ENCODE measurements at places on chromosomes 4 and X.

- DNase-seq = no peak
Measured at GRCh38 chr4:93771640-93772411, 56.7 kb upstream of the ATOH1 start.

DNA sequence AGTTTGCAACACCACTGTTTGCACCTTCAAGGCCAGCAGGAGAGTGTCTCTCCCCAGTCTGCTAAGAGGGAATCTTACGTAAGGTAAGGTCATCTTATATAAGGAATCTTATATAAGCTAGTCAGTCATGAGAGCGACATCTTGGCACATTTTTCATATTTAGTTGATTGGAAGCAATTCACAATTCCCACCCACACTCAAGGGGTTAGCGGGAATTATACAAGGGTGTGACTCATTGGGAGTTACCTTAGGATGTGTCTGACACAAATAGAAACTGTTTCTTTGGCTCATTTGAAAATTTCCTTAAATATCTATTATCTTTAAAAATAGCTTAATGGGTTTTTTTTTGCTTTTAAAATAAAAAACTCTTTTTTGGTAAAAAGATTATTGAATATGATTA, 62.1 kb upstream of the GRPR start:
- DNase-seq = no peak

- no peak for DNase-seq
Measured at GRCh38 chrX:107701493-107702121, 73.3 kb downstream of the PRPS1 start.

DNA sequence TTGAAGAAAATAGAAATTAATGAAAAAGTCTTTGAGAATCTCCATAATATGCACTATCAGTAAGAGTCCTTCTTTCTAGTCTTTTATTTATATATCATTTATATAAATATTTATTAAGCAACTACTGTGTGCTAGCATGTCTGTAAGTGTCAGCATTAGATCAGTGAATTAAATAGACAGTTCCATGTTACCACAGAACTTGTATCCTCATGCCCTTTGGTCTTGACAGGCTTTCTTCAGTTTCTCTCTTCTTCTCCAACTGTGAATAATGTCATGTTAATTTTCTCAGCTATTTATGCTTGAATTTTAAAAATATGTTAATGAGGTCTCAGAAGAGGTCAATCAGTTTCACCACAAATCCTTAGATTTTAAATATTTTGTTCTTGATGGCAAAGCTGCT, 389.6 kb upstream of the TRAM1L1 start:
- DNase-seq = no peak

DNA sequence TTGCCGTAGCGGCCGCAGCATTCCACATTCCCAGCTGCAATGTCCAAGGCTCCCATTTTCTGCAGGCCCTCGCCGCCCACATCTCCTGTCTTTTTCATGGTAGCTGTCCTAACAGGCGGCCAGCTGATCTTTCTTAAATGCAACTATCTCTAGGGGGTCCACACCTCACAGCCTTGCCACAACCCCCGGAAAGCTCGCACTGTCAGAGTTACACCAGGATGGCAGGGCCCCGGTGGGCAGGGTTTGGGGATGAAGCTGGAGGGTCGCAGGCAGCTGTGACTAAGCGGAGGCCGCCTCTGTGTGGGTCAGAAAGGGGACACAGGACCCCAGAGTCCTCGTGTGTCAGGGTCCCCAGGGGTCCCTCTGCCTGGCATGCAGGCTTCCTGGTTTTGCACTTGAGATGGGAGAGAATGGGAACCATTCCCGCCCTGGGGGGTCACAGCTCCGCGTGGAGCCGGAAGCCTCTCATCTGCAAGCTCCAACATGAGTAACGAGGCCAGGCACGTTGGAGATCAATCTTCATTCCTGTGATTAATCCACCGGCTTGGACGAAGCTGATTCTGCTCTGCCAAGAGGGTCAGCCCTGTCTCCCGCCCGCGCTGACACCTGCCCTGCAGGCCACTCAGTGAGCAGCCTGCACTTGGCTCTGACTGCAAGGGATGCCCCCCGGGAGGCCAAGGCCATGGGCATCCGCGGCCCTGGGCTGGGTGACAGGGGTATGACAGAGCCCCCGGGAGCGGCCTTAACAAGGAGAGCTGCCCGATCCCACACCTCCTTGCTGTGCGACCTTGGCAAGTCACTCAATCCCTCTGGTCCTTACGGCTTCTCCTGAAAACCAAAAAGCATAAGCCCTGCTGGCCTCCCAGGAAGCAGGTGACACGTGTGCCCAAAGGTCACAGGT, 97.9 kb downstream of the ADRA2C start:
- no peak for DNase-seq

GRCh38 chrX:150262456-150262855, 100.7 kb upstream of the MAMLD1 start:
- peak; percentile 40 for DNase-seq

- DNase-seq = no peak
Measured at GRCh38 chr4:138243369-138243768, 1.2 kb upstream of the SLC7A11 start.

DNA sequence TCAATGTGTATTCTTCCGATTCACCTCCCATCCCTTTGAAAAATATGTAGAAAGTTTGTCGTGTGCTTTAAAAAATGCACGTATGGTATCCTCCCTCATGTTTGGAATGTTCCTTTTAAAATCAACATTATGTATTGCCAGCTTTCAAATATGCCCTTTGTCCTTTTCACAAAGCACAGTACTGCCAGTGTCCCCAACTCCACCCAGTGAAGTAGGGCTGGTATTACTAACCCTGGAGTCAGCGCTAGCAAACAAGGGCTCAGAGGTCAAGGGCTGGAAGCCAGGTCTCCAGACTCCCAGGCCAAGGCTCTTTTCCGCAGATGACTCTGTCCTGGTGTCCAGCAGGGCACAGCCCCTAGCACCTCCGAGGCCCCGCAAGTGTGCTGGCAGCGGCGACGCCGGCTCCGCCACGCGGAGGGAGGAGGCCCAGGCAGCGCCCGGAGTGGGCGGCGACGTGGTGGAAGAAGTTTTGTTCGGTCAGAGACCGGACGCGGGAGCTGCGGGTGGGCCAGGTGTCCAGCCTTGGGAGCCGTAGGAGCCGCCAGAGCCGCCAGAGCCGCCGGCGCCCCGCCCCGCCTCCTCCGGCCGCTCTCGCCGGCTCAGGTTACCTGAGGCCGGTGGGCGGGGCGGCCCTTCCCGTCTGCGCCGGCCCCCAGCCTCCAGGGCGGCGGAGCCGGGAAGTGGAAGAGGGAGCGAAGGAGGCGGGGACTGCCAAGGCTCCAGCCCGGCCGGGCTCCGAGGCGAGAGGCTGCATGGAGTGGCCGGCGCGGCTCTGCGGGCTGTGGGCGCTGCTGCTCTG, at the start of gene IL13RA1:
TSS of gene IL13RA1 (plus strand) at position 720 of the 799 bp plus-strand sequence. CDS start at position 753, 33 bp downstream.
- no peak for DNase-seq

GRCh38 chr4:18571301-18571761, 549.8 kb upstream of the LCORL start:
- DNase-seq = no peak

GRCh38 chr4:1675136-1675801, 8.8 kb downstream of the FAM53A start:
- no peak for DNase-seq

DNA sequence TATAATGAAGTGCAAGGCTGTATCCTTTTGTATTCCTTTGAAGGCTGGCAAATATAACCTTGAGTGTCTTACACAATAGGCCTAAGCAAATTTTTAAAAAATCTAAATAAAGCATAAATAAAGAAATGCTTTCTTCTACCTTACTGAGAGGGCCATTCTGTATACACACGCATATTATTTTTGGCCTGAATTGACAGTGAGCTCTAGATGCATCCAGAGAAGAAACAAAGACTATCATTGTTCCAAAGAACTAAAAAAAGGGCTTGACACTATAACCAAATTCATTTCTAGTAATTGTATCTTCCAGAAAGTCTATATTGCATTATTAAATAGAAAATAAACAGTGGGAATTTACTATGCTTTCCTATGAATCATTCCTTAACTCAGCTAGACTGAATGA, 100.2 kb downstream of the MAGEB17 start:
- DNase-seq = no peak

- no peak for DNase-seq
Measured at GRCh38 chr4:81747242-81747930, 275.7 kb upstream of the RASGEF1B start.

DNA sequence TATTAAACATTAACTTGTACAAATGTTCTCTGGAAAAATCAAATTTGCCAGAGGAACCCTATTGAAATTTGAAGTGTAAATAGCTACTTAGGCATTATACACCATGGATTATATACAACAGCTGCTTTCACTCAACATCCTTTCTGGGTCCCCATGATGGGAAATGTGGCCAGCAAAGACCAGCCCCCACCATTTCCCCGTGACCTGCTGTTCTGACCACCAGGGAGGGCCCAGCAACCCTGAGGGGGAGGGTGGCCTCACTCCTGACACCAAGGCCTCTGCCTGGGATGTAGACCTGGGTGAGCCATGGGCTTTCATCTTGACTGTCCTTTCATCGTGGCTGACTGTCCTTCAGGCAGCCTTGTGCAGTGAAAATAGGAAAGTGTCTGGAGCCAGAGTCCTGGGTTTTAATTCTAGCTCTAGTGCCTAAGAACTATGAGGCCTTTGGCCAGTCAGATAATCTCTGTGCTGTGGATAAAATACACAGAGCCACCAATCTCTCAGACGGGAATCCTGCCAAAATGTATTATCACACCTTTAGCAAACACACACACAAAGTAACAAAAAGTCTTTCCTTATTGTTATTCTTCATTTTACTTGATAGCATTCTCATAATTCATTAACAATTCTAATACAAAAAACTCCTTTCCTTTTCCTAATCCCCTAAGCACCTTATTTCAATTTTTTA, 45.1 kb downstream of the NR3C2 start:
- DNase-seq = no peak
